ENCODE measurements at places on chromosomes 7 and 10. TPM values are rescaled to one million over a fixed set of nuclear protein-coding genes. Genes with fewer than 3 reads are reported as not detected.

Gene MUC12
- not detected for total RNA-seq

- DNase-seq = peak; percentile 94
Observed at GRCh38 chr7:29287366-29287765, 92.8 kb downstream of the CHN2 start.

DNA sequence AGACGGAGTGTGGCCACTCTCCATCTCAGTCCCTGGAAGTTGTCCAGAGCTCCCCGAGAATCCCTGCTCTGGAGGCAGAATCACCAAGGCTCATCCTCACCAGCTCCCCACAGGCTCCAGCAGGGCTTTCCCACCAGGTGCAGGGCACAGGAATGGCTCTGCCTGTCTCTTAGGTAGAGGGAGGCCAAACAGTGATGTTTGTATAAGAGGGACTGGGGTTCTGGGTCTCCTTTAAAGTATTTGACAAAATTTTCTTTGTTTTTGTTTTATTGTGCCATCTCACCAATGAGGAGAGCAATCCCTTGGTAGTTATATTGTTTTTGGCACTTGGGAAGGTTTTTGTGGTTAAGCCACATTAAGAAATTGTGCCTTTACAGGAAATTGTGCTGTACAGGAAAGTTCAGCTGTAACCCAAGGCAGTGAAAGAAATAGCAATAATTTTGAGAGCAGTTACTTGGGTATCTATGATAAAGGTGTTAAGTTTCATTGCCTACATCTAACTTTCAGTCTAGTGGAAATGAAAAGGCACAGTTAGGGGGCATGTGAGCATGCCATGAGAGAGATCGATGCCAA is 219.3 kb upstream of the PRSS58 start:
- DNase-seq = peak; percentile 41

Gene PI4K2A
- 32.1 TPM for total RNA-seq

- DNase-seq = no peak
Observed at GRCh38 chr10:99170116-99170675, 65.5 kb downstream of the HPSE2 start.

Gene GIMAP4
- not detected for total RNA-seq

GRCh38 chr7:133052401-133052756 is 29.5 kb downstream of the CHCHD3 start:
- DNase-seq = no peak

GRCh38 chr10:78188446-78188845 is 154.8 kb downstream of the RPS24 start:
- no peak for DNase-seq

GRCh38 chr7:35596061-35596460 is 98.9 kb downstream of the HERPUD2 start:
- peak; percentile 75 for DNase-seq

- no peak for DNase-seq
Observed at GRCh38 chr10:88849234-88849633, 2.4 kb downstream of the ANKRD22 start.

DNA sequence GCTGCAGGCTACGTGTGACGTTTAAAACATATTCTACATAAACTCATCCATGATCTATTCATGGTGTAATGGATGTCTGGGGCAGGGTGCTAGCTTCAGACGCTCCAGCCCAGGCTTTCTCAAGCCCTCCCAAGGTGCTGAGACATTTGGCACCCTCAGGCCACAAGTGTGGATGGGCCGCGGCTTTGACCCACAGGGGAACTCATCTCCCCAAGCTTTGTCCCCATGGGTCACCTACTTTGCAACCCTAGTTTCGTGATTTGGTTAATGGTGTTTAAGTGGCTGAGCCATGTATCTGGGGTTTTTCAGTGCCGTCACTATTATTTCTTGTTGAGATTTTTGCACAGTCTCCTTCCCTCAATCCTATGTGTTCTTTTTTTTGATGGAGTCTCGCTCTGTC is 66.0 kb downstream of the GRK5 start:
- DNase-seq = no peak

- DNase-seq = no peak
Observed at GRCh38 chr7:80848841-80849240, 70.0 kb downstream of the SEMA3C start.

Gene MLXIPL
- not detected for total RNA-seq

Gene MALRD1
- total RNA-seq = not detected

Gene BMPR1A
- 50.1 TPM for total RNA-seq

DNA sequence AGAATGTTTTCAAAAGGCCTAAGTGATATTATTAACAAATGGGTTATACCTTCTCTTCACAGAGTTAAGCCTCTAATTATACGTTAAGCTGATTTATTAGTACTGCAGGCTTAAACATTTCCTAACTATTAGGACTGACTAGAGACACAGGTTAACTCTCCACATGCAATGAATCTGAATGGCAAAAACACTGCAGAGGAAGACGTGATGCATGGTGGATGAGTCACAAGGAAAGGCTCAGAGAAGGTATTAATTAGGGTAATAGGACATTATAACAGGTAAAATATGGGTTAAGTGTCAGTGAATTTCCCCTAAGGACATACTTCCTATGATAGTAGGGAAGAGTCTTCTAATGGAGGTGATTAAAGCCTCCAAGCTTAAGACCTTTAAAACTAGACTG is 24.7 kb upstream of the SEM1 start:
- DNase-seq = no peak

- DNase-seq = no peak
Observed at GRCh38 chr7:67662804-67663203, 666.2 kb downstream of the TYW1 start.

DNA sequence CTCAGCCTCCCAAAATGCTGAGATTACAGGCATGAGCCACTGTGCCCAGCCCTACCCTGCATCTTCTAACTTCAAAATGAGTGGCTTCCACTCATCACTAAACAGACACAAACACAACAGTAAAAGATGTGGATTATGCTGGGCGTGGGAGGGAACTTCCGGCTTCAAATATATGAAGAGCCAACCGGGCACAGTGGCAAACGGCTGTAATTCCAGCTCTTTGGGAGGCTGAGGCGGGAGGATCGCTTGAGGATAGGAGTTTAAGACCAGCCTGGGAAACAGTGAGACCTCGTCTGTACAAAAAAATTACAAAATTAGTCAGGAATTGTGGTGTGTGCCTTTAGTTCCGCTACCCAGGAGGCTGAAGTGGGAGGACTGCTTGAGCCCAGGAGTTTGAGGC is 92.2 kb upstream of the GNA12 start:
- no peak for DNase-seq

GRCh38 chr7:70568674-70569334 is 563.1 kb upstream of the GALNT17 start:
- peak; percentile 80 for DNase-seq

Gene CCT6A
- 538 TPM for total RNA-seq

- no peak for DNase-seq
Observed at GRCh38 chr7:76193883-76194282, 7.8 kb upstream of the SRRM3 start.

Gene MMRN2
- not detected for total RNA-seq

Gene ANXA8
- total RNA-seq = 54.3 TPM
